Activated naive CD4-positive, alpha-beta T cell treated with anti-CD3 and anti-CD28 coated beads, Interleukin-2, amount 10 ng/mL, durations not matched to agents 5 hours and 36 hours (primary cell): ENCODE measurements at places on chromosomes 6 and 20. TPM values are rescaled to one million over a fixed set of nuclear protein-coding genes. Genes with fewer than 3 reads are reported as not detected.

Gene CST2
- not detected for total RNA-seq

Gene PGBD1
- 1.1 TPM for total RNA-seq

Gene SLC4A11
- total RNA-seq = 1.2 TPM

Gene RHAG
- total RNA-seq = not detected

Gene KCNK5
- total RNA-seq = 3.1 TPM
